ENCODE measurements at places on chromosomes 5 and 9.

DNA sequence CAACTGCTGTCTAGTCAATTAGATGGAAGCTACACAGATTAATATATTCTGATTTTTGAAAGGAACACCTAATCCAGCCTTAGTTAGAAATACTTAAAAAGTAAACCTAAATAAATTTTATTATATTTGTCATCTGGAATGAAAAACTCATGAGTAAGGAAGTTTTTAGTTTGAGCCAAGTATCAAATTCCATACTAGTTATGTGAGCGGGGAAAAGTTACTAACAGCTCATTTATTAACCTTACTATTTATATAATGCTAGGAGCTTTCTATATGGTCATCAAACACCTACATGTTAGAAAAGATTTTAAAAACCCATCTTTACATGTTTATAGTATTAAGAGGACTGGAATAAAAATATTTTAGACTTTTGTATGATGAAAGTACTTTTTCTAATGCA lies 41.6 kb upstream of the POU5F2 start:
- no peak for DNase-seq

DNA sequence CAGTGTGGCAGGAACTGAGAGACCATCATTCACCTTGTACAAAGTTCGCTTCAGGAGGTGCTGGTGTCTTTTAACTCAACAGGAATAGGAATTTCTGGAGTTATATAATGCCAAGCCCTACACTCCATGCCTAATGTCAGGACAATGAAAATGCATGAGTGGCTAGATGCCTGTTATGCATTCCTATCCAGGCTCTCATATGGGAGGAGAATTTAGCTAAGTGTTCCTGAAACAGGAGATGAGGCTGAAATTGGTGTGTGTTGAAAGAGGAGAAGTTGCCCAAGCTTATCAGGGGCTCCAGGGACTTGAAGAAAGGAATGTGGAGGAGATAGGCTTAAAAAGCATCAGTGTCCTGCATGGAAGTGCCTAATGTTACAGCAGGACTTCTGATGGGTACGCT lies 26.8 kb upstream of the PRUNE2 start:
- DNase-seq: no peak

- no peak for DNase-seq
These were observed 148.0 kb downstream of the MEF2C start for GRCh38 chr5:88734983-88735382.

DNA sequence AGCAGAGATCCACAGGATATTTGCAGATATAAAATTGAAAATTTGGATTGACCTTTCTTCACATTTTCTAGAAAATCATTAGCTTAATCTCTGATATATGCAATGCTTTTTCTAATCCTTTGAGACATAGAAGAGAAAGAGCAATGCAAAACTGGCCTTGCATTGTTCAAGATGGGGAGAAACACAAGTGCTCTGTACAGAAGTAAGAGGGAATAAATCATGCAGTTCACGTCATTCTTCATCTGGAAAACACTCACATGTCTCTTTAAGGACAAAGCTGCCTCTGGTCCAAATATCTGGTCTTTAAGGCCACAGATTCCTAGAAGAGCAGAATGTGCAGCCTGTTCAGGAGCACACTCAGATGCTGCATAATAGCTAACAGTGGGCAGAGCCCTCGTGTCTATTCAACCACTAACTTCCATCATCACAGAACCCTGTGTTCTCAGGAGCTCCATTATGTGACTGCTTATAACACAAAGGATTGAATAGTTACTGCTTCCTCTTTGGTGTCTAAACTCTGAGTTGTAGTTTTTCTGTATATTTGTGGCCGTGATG lies 277.5 kb downstream of the PLK2 start:
- no peak for DNase-seq

- DNase-seq: no peak
These were observed 335 bp downstream of the ROPN1L start for GRCh38 chr5:10441992-10442435.

GRCh38 chr5:145465474-145466263 lies 369.5 kb downstream of the PRELID2 start:
- DNase-seq: no peak

All from activated naive CD8-positive, alpha-beta T cell treated with anti-CD3 and anti-CD28 coated beads for 36 hours (primary cell).